Dermis blood vessel endothelial cell (primary cell): ENCODE measurements at places on chromosomes 16 and 17. TPM values are rescaled to one million over a fixed set of nuclear protein-coding genes. Genes with fewer than 3 reads are reported as not detected.

DNA sequence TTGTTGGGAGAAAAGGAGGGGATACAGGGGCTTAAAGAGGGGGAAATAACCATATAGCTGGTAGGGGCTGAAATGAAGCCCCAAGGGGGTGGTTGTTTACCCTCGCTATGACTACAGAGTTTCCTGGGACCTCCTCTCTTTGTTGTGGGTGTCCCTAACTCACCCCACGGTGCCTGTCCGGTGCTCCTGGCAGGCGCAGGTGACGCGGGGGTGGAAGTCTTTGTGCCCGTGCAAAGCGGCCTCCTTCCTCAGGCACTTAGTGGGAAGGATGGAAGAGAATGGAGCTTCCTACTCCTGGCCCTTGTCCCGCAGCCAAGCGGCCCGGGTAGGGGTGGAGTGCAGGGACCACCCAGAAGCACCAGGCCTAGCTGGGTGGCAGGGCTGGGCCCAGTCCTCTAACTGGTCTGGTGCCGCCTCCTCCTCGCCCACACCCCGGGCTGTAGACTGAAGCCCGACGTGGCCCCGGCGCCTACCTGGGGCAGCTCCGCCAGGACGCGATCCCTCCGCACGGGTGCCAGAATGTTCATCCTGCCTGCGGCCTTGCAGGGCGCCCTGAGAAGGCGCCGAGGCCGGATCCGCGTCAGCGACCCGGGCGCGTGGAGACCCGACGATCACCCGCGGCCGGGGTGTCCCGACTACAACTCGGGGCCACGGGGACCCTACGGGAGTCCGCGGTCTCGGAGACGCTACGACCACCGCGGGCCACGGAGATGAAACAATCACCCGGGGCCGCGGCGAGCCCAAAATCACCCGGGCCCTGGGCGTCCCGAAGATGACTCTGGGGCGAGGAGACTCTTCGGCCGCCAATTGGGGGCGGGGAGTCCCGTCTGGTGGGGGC, 709 bp downstream of the RAB34 start:
- DNase-seq = peak; percentile 54

The DNAH9 gene
- total RNA-seq = not detected in 2 replicates

DNA sequence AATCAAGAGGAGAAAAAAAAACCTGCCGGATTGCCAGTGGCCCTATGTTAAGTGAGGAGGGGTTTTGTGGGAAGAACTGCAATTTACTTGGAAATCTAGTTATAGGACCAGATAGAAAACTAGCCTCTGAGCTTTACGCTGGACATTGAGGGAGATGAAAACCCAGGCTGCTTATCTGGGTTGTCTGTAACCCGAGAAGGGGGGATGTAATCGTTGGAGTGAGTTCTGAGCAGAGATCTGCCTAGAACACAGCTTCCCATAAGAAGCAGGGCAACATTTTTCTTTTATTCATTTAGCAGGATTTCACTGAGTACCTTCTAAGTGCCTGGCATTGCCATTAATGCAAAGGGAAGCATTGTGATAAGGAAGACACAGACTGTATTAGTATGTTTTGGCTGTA, 70.6 kb downstream of the KATNIP start:
- DNase-seq = no peak

DNA sequence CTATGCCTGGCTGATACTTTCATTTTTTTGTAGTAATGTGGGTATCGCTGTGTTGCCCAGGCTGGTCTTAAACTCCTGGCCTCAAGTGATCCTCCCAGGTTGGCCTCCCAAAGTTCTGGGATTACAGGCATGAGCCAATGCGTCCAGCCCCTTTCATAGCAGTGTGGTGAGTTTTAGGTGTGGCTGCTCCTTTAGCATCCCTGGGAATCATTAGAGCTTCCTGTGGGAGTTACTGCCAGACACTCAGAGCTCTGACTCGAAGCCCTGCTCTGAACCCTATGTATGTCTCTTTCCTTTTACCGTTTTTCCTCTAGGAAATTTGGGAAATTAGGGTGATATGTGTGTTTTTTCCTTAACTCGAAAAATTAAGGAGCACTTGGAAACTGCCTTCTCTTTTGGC, 44.5 kb downstream of the NDE1 start:
- no peak for DNase-seq

The NUDT21 gene
- total RNA-seq = 102 and 147 TPM in 2 replicates

GRCh38 chr16:69663846-69664245, 62.5 kb downstream of the NQO1 start:
- DNase-seq = no peak

The SPATA32 gene
- 0.05 TPM in 1 of 2 replicates, not detected in the other for total RNA-seq

GRCh38 chr17:51322390-51323029, 62.2 kb downstream of the UTP18 start:
- DNase-seq = peak; percentile 40

GRCh38 chr16:67936124-67936879, at the start of gene PSMB10:
PSMB10 (minus strand) TSS chr16:67936850; CDS start chr16:67936749, 101 bp downstream.
- peak; percentile 68 for DNase-seq

GRCh38 chr17:83008186-83008510, 71.3 kb upstream of the METRNL start:
- no peak for DNase-seq

- DNase-seq = no peak
Observed at GRCh38 chr17:29238133-29238850, 8.4 kb upstream of the CRYBA1 start.

GRCh38 chr17:44345454-44346026, 438 bp downstream of the GRN start:
- peak; percentile 83 for DNase-seq

The HOXB8 gene
- total RNA-seq = 1.2 and 4.1 TPM in 2 replicates

The NPIPB13 gene
- 1.1 and 4.3 TPM in 2 replicates for total RNA-seq

The ZFPM1 gene
- total RNA-seq = 1.4 and 1.6 TPM in 2 replicates

DNA sequence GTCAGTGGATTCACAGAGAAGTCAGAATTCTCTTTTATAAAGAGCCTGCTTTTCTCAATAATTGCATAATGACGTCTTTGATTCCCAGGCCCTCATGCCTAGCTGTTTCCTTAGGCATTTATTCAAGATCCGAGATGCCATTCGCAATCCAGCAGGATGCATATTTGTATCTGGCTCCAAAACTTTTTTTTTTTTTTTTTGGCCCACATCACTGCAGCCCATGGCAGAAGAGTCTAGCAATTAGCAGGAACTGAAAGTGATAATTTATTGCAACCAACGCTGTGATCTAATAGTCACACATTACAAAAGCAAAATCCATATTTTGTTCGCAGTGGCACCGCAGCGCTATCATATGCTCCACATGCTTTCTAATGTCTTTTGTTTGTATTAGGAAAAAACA, 503.4 kb downstream of the MAF start:
- DNase-seq = no peak

GRCh38 chr17:1003972-1004768, 7.2 kb downstream of the TIMM22 start:
- DNase-seq = peak; percentile 71

- peak; percentile 85 for DNase-seq
Observed at GRCh38 chr17:17354560-17355349, 51.6 kb downstream of the NT5M start.

DNA sequence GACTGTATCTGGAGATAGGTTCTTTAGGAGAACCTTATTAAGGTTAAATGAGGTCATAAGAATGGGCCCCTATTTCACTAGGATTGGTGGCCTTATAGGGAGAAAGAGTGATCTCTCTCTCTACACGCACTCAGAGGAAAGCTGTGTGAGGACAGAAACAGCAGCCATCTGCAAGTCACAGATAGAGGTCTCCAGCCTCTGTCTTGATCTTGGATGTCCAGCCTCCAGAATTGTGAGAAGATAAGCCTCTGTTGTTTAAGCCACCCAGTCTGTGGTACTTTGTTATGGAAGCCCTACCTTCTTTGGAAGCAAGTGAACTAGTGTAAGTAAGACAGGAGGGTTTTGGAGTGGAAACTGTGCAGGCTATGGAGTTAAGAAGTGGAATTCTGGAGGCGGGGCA, 93.2 kb downstream of the ELAC2 start:
- DNase-seq = no peak

DNA sequence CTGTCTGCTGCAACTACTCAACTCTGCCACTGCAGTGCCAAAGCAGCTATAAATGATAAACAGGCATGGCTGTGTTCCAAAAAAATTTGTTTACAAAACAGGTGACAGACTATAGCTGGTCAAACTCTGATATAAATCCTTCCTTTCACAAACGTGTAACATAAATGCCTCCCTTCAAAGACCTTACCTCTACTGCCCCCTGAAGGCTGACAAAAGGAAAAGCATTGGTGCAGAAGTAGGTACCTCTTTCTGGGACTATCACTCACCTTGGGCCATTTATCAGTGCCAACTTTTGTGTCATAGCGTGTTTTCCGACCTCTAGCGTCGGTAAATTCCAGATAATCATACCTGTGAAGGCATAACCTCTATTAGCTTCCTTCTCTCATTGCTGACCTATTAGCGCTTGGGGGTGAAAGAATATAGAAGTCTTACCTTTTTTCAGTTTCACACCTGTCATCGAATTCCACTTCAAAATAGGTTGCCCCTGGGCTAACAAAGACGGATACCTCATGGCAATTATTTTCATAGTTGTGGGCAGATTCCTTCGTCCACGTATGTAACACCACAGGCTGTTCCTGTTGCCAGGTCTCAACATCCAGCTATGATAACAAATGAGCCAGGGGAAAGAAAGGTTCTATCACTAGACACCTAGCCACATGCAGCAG, 67.9 kb downstream of the ZZEF1 start:
- peak; percentile 73 for DNase-seq

DNA sequence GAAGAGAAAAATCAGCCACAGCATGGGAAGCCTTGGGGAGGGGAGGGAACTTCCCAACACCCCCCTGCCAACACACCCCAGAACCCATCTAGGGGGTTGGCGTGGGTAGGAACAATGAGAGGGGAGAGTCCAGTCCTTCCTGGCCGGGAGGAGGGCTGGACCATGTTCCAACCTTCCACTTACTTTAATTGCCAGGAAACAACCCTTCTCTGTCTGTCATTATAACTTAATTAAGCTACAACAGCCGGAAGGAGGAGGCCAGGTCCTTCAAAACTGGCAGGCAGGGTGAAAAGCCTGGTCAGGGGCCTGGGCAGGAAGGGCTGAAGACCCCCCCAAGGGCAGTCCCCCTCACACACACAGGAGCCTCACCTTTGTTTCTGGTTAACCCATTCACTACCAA, 447.0 kb downstream of the SOX9 start:
- no peak for DNase-seq

DNA sequence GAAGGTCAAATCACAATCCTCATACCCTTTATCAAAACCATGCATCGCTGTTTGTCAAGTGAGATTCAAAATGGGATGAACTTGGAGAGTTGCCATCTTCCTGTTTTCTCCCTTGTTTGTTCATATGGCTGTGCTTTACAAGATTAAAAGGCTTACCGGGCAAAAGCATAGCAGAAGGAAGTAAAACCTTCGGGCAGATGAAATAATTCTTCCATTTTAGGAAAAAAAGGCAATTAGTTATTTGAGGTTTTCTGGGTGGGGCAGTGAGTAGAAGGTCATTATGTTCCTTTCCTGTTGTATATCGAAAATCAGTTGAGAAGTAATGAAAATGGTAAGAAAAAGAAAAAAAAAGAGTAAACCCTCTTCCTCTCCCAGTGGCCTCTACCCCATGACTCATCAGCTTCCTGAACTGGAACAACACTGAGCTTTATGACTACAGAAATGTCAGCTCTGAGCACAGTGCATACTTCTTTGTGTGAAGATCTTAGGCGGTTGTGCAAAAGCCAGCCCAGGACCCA, 369.2 kb downstream of the CDH13 start:
- peak; percentile 93 for DNase-seq

GRCh38 chr16:84687715-84688114, 12.1 kb upstream of the USP10 start:
- DNase-seq = peak; percentile 78

- no peak for DNase-seq
Observed at GRCh38 chr16:52095471-52095870, 451.5 kb downstream of the TOX3 start.

DNA sequence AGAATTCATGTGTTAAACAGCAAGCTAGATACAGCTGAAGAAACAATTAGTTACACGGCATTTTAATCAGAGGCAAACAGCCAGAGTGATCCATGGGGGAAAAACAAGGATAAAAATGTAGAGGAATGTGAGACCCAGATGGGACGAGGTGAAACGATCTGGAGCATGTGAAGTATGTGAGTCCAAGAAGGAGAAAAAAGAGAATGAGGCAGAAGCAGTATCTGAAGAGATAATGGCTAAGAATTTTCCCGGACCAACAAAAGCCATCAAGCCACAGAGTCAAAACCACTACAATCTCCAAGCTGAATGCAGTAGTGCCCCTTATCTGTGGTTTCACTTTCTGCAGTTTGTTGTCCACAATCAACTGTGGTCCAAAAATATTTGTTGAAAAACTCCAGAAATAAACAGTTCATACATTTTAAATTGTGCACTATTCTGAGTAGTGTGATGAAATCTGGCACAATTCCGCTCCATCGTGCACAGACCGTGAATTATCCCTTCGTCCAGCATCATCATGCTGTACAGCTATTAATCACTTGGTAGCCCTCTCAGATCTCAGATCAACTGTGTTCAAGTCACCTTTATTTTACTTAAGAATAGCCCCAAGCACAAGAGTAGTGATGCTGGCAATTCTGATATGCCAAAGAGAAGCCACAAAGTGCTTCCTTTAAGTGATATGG, 18.8 kb downstream of the MYH10 start:
- DNase-seq = no peak

The TMEM170A gene
- 36.2 and 56.2 TPM in 2 replicates for total RNA-seq

DNA sequence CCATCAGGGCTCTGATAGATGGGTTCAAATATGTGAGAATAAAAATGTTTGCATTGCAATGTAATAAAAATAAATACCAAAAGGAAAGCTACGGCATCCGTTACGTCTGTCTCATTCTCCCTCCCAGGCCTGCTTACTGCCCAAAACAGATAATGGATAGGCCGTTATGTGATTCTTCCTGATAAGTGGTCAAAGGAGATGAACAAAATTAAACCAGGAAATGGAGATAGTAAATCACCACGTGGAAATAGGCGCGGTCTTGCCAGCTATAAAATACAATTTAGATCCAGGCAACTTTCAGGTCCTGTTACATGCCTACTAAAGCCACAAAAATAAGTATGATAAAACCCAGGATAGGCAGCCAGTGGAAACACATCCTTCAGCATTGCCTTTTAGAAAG, 49.5 kb upstream of the CCL1 start:
- no peak for DNase-seq

DNA sequence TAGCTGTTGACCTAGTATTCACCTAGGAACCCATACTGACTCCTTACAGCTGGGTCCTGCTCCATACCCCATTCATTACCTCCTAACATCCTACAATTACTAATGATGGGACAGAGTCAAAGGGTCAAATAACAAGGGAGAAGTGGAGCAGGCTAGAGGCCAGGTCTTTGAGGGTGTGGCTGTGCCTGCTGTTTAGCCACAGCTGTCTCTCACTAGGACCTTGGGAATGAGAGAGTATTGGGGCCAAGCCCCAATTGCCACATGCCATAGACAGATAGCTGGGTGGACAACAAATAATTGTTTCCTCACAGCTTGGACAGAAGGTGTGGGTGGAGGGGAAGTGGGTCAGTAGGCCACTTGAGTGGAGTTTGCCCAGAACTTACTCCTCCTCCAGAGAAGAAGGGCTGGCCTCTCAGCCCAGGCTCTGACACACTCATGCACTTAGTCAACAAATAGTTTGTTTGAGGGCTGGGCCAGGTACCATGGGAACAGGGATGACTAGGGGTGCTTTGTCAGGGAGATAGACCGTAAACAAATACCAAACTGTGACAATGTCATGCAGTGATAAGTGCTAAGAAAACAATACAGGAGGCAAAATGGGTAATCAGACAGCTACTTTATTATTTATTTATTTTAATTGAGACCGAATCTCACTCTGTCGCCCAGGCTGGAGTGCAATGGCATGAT, 10.2 kb upstream of the CENPT start:
- peak; percentile 97 for DNase-seq

The CD300E gene
- total RNA-seq = not detected in 2 replicates

GRCh38 chr17:34219405-34219804, 35.7 kb upstream of the CCL2 start:
- no peak for DNase-seq

GRCh38 chr17:14197586-14197985, 39.1 kb downstream of the CDRT15 start:
- DNase-seq = no peak
